GM12878 (cell line): ENCODE measurements at places on chromosomes 13 and 19. TPM values are rescaled to one million over a fixed set of nuclear protein-coding genes. Genes with fewer than 3 reads are reported as not detected.

DNA sequence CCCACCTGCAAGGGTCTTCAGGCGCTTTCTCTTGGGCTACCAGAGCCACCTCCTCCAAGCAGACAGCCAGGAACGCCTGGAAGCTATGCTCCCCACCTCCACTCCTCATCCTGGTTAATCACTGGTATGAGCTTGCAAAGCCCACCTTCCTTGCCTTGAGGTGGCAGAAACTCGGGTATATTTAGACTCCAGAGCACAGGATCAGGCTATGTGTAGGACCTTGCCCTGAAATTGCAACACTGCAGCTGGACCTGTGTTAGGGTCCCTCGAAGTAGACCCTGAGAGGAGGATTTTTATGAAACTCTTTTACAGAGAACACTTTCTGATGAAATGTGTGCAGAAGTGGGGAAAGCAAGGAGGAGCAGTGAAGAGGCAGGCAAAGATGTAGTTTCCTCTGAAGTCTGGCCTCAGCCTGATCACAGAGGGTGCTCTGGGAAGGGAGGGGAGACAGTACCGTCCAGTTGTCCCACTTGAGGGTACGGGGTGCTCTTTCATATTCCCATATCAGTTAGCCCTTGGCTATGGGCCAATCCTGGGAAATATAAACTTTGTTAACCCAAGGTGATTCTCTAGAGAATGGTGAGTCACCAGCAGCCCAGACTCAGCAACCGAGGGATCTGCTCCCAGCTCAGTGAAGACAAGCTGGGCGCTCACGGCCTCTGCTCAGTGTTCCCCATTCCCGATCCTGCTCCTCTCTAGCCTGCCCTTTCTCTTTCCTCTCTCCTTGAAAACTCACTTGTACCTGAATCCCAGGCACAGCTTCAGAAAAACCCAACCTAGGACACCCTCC is 157.9 kb downstream of the UQCRFS1 start:
- no peak for DNase-seq

- DNase-seq = peak; percentile 84
Measured at GRCh38 chr19:1648459-1648849, 4.0 kb downstream of the TCF3 start.

- no peak for DNase-seq
Measured at GRCh38 chr19:29264897-29265296, 51.9 kb upstream of the UQCRFS1 start.

DNA sequence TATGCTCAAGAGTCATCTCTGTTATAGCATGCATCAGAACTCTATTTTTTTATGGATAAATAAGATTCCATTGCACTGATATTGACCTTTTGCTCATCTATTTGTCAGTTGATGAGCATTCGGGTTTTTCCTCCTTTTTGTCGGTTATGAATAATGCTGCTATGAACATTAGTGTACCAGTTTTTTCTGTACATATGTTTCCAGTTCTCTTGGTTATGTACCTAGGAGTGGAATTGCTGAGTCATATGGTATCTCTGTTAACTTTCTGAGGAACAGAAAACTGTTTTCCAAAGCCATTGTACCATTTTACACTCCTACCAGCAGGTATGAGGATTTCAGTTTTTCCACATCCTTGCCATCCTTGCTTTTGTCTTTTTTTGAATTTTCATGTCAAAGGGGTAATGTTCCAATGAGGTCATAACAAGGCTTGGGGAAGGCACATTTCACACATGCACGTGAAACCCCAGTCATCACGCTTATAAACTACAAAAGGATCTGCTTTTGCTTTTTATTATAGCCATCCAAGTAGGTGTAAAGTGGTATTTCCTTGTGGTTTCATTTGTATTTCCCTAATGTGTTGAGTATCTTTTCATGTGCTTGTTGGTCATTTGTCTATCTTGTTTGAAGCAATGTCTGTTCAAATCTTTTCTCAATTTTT is 14.6 kb downstream of the KBTBD7 start:
- DNase-seq = no peak

DNA sequence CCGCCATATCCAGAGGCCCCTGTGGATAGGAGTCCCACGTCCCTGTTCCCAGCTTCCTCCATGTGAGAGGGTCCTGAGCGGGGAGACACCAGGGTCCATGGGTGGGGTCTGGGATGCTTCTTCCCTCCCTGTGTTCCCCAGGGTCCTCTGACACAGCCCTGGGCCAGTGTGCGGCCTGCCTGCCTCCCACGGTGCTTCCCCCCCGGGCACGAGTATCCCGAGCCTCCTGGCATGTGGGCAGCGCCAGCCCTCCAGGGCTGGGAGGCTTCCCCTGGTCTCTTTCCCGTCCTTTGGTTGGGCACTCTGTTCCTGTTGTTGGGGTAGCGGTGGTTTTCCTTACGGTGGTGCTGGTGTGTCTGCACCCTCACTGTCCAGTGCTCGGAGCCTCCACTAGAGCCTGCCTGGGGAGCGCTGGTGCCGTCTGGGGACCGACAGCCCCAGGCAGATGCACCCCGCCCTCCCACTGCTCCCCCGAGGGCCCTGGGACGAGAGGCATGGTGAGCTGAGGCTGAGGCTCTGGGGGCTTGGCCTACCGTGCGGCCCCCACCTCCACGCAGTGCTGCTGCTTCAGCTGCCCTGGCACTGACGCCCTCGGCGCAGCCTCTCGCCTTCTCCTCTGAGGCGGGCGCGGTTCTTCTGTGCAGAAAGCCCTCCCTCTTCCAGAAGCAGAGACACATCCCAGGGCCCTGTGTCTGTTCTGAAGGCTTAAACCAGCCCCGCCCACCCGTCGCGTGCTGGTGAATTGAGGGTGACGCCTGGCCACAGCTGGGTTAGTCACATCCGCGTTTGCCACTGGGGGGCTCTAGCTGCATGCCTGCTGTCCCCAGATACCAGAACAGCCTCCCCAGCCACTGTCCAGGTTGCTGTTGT is 27.9 kb downstream of the PLEKHJ1 start:
- DNase-seq = no peak

DNA sequence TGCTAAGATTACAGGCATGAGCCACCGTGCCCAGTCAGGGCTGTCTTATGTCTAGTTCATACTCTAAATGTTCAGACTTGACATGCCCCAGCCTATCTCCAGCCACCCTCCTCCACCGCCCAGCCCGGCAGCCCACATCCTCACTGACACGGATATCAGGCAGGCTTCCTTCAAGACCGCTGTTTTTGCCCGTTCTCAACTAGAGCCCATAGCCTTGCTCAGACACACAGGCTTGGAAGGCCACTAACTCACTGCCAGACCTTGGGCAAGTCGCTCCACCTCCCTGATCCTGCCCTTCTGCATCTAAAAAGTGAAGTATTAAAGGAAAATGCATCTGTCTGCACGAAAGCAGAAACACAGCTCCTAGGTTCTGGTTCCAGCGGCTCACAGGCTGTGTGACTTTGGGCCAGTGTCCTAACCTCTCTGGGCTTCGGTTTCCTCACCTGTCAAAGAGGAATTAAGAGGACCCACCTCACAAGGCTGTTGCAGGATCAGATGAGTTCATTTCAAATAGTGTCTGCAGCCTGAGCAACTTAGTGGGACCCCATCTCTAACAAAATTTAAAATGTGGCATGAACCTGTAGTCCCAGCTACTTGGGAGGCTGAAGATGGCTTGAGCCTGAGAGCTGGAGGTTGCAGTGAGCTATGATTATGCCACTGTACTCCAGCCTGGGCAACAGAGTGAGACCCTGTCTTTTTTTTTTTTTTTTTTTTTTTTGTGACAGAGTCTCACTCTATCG is 14.5 kb upstream of the CERS4 start:
- DNase-seq = no peak

DNA sequence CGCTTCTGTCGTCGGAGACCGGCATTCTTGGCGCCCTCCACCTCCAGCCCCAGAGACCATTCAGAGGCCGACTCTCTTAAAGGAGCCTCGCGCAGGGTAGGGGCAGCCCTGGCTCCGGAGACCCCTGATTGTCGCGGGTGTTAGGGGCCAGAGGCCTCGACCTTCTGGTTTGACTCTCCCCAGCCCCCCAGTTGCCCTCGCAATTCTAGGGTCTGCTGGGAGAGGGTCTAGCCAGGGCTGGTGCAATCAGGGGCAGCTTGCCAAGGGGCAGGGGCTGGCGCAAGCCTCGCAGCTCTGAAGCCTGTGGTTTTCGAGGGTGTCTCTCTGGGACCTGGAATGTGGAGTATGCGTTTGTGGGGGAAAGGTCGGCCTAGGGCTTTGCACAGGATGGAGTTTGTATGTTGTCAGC is 1.6 kb upstream of the SLC7A10 start:
- DNase-seq = no peak

GRCh38 chr13:94121686-94122085 is 357.8 kb downstream of the DCT start:
- DNase-seq = no peak

DNA sequence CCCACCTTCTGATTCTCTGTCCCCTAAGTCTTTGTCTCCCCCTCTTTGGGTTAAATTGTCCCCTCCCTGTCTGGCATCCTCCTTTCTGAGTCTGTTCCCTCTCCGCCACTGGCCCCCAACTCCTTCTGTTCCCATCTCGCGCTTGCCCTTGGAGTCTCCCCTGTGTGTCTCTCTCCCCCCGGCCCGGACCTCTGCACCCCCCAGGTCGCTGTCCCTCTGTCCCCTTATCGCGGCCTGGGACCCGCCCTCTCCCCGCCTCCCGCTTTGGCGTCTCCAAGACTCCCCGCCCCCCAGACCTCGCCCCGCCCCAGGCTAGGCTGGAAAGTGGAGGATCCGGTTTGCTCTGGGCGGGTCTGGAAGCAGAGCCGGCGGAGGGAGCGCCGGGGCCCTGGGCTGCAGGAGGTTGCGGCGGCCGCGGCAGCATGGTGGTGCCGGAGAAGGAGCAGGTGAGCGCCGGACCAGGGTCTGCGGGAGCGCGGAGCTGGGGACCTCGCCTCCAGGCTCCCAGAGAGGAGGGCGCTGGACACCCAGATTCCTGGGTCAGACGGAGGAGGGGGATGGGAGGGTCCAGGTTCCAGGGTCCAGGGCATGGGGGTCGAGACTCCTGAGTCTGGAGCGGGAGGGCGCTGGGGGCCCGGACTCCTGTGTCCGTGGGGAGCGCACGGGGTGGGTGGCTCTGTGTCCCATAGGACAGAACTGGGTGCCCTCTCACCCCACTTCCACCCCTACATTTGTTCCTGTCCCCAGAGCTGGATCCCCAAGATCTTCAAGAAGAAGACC is at the start of gene TRPM4:
TRPM4 (plus strand) TSS at position 348 of the 780 bp plus-strand sequence; CDS start at position 423, 75 bp downstream.
- DNase-seq = no peak

GRCh38 chr13:61030445-61030844 is 385.2 kb downstream of the PCDH20 start:
- DNase-seq = no peak

GRCh38 chr13:72986197-72986596 is 72.6 kb upstream of the KLF5 start:
- DNase-seq = no peak

DNA sequence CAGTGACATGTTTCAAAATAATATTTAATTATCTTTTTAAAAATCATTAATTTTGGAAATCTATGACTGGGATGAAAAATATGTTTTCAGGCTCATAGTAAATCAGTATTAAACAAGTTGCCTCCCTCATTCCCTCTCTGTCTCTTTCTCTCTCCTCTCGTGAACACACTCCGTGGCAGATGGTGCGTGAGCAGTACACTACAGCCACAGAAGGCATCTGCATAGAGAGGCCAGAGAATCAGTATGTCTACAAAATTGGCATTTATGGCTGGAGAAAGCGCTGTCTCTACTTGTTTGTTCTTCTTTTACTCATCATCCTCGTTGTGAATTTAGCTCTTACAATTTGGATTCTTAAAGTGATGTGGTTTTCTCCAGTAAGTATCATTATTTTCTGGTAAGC is 22.7 kb downstream of the SGCG start:
- DNase-seq = no peak

DNA sequence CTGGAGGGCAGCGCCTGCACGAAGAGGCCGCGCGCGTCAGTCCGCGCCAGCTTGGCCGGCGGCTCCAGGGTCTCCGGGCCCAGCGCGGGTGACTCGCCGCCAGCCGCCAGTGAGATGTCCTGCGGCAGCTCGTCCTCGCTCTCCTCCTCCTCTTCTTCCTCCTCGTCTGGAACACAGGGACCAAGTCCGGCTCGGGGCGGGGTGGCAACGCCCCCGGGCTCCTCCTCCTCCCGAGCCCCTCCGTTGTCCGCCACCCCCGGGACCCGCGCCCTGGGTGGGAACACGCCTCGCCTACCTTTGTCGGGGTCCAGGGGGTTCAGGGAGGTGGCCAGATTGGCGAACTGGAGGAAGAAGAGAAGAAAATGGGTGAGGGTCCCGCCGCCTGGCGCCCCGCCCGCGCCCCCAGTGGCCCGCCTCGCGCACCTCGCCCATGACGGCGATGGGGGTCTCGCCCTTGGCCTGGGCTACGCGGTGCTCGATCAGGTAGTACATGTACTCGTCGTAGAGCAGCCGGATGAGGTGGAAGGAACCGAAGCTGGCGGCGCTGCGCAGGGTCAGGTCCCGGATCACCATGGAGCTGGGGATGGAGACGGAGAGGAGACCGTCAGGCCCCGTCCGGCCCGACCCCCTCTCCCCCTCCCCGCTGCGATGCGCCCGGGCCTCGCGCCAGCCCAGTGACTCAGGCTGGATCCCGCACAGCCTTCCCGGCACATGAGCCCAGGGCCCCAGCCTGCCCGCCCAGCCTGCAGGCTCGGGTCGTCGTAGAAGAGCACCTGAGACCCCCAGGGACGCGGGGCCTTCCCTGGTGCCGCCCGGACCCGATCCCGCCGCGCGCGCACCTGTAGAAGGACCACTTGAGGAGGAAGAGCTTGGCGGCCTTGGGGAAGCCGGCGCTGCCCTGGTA is 10.6 kb downstream of the DCAF15 start:
- no peak for DNase-seq

GRCh38 chr13:37385956-37386670 is 212.5 kb downstream of the POSTN start:
- no peak for DNase-seq

GRCh38 chr19:45443462-45444317 is 20.0 kb upstream of the ERCC1 start:
- no peak for DNase-seq

The USHBP1 gene
- total RNA-seq = 0.27 and 0.62 TPM in 2 replicates

The BICRA gene
- total RNA-seq = 9.5 and 15.3 TPM in 2 replicates

The CEACAM4 gene
- not detected in 2 replicates for total RNA-seq
